ENCODE measurements at places on chromosomes 12 and 14. TPM values are rescaled to one million over a fixed set of nuclear protein-coding genes. Genes with fewer than 3 reads are reported as not detected.
A peak's percentile ranks its signal among the peaks of the same experiment; 100 is the strongest.

The TGFB3 gene
- total RNA-seq, result 38.0 TPM

The CLEC2A gene
- not detected for total RNA-seq

The TOMM20L gene
- total RNA-seq, result not detected

The MYO1A gene
- total RNA-seq, result 0.28 TPM

The C3AR1 gene
- 7.3 TPM for total RNA-seq

The PTPRB gene
- total RNA-seq, result 38.3 TPM

The RNASE2 gene
- total RNA-seq, result 5.5 TPM

The DHH gene
- total RNA-seq, result 0.35 TPM

The PIWIL1 gene
- total RNA-seq, result not detected

The TSPAN19 gene
- total RNA-seq, result not detected

The NPAS3 gene
- 5.7 TPM for total RNA-seq

The SLCO1B3 gene
- total RNA-seq, result not detected

- no peak for DNase-seq
Observed at GRCh38 chr12:127025545-127025944, 1241.4 kb upstream of the TMEM132C start.

DNA sequence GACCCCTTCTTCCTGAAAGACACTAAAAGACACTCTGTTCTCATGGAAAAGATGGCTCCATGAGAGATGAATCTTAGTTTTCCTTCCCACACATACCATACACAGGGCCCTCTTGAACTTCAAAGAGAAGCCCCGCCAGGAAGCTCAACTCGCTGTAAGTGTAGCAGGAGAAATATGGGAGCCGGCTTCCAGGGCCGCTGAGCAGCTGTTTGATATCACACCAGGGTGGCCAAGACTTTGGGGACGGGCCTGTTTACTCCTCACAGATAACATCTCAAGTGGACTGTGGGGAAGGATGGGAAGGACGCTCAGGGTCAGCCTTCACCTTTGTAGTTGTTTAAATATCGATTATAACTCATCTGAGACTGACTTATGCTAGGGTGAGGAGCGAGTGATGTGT lies 235.5 kb upstream of the TBX3 start:
- DNase-seq, result no peak

- no peak for DNase-seq
Observed at GRCh38 chr14:86989285-86989684, 1003.7 kb downstream of the GALC start.

- no peak for DNase-seq
Observed at GRCh38 chr14:70804556-70805162, 4.7 kb downstream of the MAP3K9 start.

GRCh38 chr14:89493877-89494634 lies 77.0 kb upstream of the FOXN3 start:
- no peak for DNase-seq

- DNase-seq, result no peak
Observed at GRCh38 chr12:112029301-112029700, 16.1 kb downstream of the ERP29 start.

GRCh38 chr12:32307326-32307725 lies 92.0 kb upstream of the FGD4 start:
- no peak for DNase-seq

DNA sequence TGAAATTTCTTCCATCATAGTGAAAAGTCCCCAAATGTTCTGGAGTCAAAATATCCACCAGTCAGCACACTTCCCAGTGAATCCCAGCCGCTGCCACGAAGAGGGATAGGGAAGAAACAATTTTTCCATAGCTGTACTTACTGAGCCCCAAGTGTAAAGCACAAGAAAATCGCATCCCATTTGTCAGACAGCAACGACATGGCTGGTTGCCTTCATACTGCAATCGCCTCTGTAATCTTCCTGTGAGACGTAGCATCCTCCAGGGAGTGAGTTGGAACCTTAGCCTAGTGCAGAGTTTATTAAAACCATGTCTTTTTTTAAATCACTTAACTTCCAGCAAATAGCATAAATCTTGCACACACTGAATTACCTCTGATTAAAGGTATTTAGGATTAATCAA lies 56.8 kb downstream of the GNG2 start:
- DNase-seq, result no peak

GRCh38 chr12:4106621-4107020 lies 166.9 kb upstream of the CCND2 start:
- no peak for DNase-seq

DNA sequence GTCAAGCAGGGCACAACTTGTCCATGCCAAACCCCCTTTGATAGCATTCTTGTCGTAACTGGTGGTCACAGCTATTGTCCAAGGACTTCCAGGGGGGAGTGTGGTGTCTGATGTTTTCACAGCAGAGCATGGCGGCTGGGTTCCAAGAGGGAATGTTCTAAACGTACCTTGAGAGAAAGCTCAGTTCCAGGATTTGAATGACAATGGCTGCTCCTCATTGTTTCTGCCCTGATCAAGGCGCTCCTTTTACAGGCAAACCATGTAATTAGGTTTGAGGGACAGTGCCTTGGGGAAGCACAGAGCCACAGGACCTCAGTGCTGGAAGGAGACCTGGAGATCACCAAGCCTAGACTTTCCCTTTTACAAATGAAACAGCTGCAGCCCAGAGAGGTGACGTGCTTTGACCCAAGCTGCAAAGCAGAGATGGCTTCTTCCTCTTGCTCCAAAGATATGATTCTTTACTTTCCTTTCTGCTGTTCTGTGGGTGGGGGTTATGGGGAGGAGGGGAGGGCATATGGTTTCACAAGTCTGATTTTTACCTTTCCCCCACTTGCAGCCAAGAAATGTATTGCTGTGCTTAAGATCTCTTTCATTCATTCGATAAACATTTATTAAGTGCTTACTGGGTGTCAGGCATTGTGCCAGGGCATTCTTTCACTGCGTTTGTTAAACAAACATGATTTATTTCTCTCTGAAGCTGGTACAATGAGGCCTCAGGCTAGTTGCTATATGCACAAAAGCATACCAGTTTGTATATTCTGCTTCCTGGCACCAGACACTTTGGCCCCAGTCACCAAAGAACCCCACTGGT lies 172.8 kb downstream of the KTN1 start:
- DNase-seq, result no peak

- DNase-seq, result no peak
Observed at GRCh38 chr14:29925101-29925722, 2.4 kb downstream of the PRKD1 start.

GRCh38 chr12:94180558-94181296 lies 32.4 kb downstream of the PLXNC1 start:
- DNase-seq, result no peak

DNA sequence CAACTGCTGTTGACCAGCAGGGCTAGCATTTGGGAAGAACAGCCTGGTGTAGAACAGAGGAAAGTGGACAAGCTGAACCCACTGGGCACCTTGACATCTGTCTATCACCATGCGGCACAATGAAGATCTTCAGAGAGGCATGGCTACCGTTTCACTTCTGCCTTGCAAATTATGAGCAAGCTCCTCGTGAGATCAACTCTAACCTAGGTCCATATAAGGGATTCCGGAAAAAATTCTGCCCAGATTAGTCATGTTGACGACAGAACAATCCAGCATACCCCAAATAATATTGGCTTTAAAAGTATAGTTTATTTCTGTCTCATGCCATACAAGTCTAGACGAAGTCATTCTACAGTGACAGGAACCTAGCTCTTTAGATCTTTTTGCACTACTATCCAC lies 91.6 kb upstream of the ATF7IP start:
- no peak for DNase-seq

DNA sequence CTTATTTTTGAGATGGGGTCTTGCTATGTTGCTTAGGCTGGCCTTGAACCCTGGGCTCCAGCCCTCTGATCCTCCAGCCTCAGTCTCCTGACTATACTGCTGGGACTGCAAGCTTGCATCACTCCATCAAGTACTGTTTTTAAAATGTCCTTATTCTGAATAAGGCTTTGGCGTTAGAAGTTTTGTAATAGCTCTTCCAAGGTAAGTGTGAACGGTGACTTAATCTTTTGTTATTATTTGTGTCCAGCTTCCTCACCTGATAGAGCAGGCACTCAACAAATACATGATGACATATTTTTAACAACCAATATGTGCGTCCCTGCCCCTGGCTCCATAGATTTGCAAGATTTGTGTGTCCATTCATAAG lies 1.4 kb downstream of the C1RL start:
- DNase-seq, result no peak

- no peak for DNase-seq
Observed at GRCh38 chr12:879641-880040, 69.9 kb downstream of the RAD52 start.

- no peak for DNase-seq
Observed at GRCh38 chr12:67980391-67980790, 8.9 kb upstream of the IFNG-AS1 start.

GRCh38 chr12:1469070-1469469 lies 125.3 kb downstream of the FBXL14 start:
- peak; percentile 54 for DNase-seq

- no peak for DNase-seq
Observed at GRCh38 chr12:118685983-118686607, 295.2 kb upstream of the SRRM4 start.

- DNase-seq, result no peak
Observed at GRCh38 chr14:65847075-65847847, 434.7 kb downstream of the FUT8 start.

- DNase-seq, result peak; percentile 73
Observed at GRCh38 chr12:89345830-89346740, 6.2 kb downstream of the DUSP6 start.

GRCh38 chr14:100289916-100290606 lies 16.2 kb downstream of the SLC25A29 start:
- DNase-seq, result no peak

- no peak for DNase-seq
Observed at GRCh38 chr14:63964113-63964512, 111.3 kb downstream of the SYNE2 start.

- DNase-seq, result no peak
Observed at GRCh38 chr14:103401223-103402214, 16.3 kb downstream of the MARK3 start.

DNA sequence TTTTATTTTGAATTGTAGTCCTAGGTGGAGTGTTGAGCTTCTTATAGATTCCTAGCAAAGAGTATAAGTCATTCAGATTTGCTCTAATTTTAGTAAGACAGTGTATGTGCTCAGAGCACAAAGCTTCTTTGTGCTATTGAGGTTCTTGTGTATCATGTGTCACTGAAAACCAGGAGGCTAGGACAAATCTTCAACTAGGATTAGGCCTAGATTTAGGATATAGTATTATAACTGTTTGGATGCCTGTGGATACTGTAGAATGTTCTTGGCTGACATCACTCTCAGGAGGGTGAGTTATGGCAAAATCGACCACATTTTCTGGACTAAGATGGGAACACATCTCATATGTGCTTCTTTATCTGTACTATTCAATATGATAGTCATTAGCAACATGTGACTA lies 86.5 kb downstream of the DHRS2 start:
- DNase-seq, result no peak

- peak; percentile 28 for DNase-seq
Observed at GRCh38 chr14:40204441-40205175, 772.4 kb upstream of the FBXO33 start.

GRCh38 chr12:19190292-19191031 lies 60.9 kb downstream of the PLEKHA5 start:
- DNase-seq, result no peak

DNA sequence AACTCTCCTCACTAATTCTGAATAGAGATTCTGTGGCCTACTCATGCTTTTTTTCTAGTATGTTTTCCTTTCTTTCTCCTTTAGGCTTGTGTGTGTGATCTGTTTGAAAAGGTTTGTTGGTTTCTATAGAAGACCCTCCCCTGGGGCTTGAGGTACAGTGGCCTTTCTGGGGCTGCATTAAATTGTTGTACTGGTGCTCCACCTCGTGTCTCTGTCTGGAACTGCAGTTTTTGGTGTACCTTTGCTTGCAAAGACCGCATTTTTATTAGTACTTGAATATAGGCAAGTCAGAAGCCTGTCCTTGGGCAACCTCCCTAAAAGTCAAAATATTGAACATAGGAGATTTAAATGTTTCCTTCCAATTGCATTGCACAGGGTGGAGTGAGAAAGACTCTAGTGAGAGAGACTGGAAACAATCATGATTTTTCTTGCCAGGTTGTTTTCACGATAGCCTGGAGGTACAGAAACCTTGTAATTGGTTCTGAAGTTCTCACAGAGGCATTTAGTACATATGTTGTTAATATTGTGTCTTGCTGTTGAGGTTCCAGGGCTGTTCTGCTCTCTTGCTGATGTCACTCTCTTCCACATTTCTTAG lies 39.0 kb downstream of the SLCO1B1 start:
- DNase-seq, result no peak

Measured in right cardiac atrium (tissue), 5 donors.